Kasumi-1 (cell line): ENCODE measurements at places on chromosomes 2 and 18.

DNA sequence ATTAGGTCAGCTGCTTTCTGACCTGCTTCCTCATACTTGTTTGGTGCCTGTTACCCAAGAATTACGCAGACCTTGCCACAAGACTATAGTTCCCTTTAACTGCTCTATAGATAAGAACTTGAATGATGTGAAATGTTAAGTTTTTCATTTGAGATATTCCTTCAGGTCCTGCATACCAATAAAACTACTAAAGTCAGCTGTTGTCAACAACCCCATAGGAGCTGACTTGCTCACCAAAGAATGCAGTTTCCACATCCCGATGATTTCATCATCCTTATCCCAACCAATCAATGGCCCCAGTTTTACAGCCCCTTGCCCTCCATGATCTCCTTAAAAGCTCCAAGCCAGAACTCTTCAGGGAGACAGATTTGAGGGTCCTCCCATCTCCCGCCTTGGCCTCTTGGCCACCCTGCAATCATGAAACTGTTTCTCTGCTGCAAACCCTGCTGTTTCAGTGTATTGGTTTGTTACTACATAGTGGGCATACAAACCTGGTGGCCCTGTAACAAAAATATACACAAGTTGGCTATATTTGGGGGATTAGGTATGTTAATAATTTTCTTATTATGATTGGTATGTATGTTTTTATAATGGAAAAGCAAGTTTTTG is 396.3 kb upstream of the CHST9 start:
- DNase-seq = no peak

GRCh38 chr2:98149333-98149697 is 62.3 kb downstream of the VWA3B start:
- DNase-seq = no peak

DNA sequence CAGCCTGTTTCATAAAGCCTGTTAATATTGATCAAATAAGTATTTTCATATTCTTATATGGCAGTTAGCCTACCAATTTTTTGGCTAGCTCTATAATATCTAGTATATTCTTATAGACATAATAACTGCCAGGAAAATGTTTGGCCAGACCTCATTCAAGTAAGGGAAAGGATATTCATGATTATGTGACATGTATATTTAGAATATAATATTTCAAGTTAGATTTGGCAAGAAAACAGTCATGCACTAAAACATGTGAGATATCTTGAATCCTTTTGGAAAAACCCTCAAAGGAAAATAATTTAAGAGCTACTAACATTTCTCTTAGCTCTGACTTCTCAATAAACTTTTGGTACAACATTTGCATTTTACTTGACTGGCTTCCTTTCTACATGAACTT is 694.1 kb downstream of the PLCL1 start:
- no peak for DNase-seq

- DNase-seq = no peak
These were observed 180.1 kb upstream of the APCDD1 start for GRCh38 chr18:10274301-10274700.

DNA sequence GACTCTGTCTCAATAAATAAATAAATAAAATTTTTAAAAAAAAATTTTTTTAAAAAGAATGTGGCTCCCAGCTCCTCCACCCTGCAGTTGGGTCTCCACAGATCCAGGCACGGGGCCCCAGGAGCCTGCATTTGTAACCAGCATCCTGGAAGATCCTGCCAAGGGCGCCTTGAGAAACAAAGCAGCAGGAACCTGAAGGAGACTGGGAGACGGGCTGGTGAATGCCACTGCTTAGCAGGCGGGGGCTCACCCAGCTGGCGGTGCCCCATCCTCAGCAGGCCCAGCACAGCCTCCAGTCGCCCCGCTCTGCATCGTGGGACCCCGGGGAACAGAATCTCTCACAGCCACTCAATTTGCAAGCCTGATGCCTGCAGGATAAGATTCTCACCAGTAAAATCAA is 187.5 kb upstream of the SALL3 start:
- no peak for DNase-seq

DNA sequence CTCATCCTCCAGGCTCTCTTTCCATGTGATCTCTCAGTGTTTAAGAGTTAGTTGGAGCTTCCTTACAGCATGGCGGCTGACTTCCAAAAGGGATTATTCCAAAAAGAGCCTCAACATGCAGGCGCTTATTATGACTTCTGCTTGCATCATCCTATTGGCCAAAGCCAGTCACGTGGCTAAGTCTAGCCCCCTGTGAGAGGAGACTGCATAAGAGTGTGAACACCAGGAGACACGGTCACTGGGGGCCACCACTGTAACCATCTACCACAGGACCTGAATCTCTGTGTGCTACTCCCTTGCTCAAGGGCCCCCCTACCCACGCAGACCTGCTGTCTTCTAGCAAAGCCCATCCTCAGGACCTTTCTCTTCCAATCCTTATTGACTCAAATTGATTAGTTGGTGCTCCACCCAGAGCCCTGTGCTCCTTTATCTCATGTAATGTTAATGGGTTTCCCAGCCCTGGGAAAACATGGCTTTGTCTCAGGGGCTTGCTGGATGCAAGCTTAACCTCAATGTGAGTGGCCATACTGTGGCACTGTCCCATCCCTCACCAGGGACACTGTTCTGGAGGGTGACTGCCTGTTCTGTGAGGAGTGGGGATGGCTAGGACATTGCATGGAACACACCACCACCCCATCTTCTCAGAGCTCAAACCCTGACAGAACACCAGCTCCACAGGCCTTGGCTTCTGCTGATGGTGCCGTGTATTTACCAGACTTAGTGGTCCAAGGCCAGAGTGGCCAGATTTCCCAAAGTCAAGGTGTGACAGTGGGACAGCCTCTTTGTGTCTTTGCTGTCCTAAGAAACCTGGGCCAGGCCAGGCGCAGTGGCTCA is 4.2 kb downstream of the IL1RN start:
- no peak for DNase-seq

DNA sequence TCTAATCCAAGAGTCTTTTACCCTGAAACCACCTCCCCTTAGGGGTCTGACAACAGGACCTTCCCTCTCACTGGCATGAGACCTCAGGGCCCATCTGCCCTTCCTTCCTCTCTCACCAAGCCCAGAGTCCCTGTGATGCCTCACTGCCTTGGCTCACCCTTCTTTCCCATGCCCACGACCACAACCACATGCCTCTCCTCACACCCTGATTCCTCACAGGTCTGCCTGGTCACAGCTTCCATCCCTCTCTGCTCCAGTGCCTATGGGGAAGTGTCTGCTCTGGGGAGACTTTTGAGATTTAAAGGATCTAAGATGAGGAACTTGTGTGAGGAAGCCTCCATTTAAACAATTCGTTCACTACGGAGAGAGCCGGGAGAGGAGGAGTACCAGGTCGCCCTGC is 98.9 kb upstream of the SH3BP4 start:
- DNase-seq = no peak
